ENCODE measurements at places on chromosomes 5 and 9.

DNA sequence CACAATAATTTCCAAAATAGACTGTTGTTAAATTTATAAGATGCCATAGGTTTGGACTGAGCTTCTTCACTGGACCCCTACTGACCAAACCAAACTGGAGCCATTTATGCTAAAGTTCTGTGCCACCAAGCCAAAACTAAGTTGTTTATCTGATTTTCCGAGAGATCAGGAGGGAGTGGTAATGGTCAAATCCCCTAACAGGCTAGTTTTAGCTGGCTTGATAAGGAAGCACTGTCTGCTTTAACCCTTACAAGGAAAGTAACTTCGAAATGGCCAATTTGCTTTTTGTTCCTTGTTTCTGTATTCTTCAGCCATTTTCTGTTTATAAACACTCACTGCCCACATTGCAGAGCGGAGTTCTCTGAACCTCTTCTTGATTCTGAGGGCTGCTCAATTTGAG lies 246.8 kb upstream of the TUT7 start:
- no peaks in the 10 kb centered on the region for H3K4me1 ChIP-seq
- no peaks in the 10 kb centered on the region for H3K36me3 ChIP-seq
- H3K27ac ChIP-seq: no peak overlapping the region
- no peak overlapping the region for H3K4me3 ChIP-seq
- no peak for DNase-seq

DNA sequence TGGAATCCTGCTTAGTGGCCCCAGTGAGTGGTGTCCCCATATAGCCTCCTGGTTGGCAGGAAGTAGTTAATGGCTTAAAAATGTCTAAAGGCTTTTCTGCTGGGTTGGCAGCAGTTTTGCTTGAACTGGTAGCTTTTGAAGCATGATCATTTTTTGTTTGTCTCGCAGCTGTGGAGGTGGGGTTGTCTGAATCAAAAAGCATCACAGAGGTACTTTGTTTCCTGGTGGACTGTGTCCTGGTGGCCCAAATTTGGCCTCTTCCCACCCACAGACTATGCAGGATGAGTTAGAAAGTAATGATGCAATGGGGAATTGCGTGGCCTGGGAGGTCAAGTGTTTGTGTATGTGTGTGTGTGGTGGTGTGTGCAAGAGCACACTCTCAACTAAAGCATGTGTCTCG lies 322.7 kb downstream of the ARHGEF28 start:
- H3K36me3 ChIP-seq: no peaks in the 10 kb centered on the region
- H3K27me3 ChIP-seq: no peaks in the 10 kb centered on the region
- no peak overlapping the region for H3K27ac ChIP-seq
- no peaks in the 10 kb centered on the region for H3K4me1 ChIP-seq
- no peak for DNase-seq
- H3K4me3 ChIP-seq: no peak overlapping the region

DNA sequence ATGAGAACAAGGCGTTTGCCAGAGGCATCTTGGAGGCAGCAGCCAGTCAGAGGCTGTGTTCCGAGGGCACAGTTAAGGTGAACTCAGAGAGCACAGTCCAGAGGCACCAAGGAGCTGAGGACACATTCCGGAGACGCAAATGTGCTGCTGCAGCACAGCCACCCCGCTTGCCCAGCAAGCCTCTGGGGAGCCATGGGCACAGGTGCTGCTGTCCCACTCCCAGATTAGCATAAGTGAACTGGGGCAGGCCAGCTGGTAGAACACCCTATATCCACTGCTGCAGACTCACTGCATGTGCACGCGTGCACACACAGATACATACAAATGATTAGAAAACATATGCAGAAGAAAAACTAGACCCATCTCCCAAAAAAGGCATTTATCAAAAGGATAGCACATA lies 164.5 kb downstream of the EBF1 start:
- H3K4me1 ChIP-seq: no peaks in the 10 kb centered on the region
- no peak overlapping the region for H3K27ac ChIP-seq
- H3K27me3 ChIP-seq: no peaks in the 10 kb centered on the region
- no peak overlapping the region for H3K4me3 ChIP-seq

GRCh38 chr9:114272739-114273431 lies 50.0 kb upstream of the ORM1 start:
- peak; percentile 55 for DNase-seq
- H3K36me3 ChIP-seq: no peaks in the 10 kb centered on the region
- H3K27me3 ChIP-seq: no peaks in the 10 kb centered on the region
- H3K27ac ChIP-seq: no peak overlapping the region
- H3K4me1 ChIP-seq: no peaks in the 10 kb centered on the region

GRCh38 chr5:16975950-16976624 lies 40.0 kb upstream of the MYO10 start:
- DNase-seq: peak; percentile 5
- no peak overlapping the region for H3K27ac ChIP-seq
- no peaks in the 10 kb centered on the region for H3K36me3 ChIP-seq
- H3K27me3 ChIP-seq: no peaks in the 10 kb centered on the region
- H3K4me1 ChIP-seq: no peaks in the 10 kb centered on the region

- H3K4me1 ChIP-seq: no peaks in the 10 kb centered on the region
- peak; percentile 72 for DNase-seq
- no peaks in the 10 kb centered on the region for H3K27me3 ChIP-seq
- no peak overlapping the region for H3K27ac ChIP-seq
- no peaks in the 10 kb centered on the region for H3K36me3 ChIP-seq
Observed at GRCh38 chr9:123387686-123388085, 31.7 kb downstream of the CRB2 start.

DNA sequence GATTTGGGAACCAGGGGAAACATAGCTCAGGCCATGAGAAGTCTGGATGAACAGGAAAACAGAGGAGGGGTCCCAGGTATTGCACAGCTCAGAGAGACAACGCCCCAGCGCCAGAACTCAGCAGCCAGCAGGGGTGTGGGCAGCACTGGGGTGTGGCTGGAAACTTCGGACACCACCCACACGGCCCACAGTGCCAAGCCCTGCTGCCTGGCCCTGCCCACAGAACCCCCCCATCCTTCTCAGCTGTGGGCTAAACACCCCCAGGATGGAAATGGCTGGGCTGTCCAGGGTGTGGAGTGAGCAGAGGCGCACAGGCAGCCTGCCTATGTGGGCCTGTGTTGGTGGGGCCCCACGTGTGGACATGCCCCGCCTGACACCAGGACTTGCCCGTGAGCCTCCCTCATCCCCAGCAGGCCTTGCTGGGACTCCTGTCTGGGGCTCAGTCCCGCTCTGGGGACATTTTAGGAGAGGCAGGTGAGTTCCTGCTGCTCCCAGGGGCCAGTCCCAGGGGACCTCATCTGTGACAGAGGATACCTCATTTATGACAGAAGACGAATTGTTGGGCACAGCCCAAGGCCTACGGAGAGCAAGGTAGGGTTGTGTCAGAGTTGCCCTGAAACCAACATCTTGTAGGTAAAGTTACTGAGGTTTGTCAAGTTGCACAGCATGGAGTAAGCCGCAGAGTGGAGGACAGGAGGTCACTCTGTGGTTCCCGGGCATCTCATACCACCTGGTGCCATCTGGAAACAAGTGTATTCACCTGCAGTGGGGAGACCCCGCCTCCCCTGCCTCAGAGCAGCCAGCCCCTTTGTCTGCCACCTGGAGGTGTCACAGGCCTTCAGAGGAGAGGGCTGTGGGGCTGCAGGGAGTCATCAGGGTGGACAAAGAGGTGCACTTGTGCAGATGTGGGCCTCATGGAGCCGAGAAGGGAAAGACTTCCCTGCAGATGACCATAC lies 183.2 kb downstream of the AUH start:
- H3K4me1 ChIP-seq: peaks cover 30% of the 10 kb centered on the region
- no peak overlapping the region for H3K27ac ChIP-seq

DNA sequence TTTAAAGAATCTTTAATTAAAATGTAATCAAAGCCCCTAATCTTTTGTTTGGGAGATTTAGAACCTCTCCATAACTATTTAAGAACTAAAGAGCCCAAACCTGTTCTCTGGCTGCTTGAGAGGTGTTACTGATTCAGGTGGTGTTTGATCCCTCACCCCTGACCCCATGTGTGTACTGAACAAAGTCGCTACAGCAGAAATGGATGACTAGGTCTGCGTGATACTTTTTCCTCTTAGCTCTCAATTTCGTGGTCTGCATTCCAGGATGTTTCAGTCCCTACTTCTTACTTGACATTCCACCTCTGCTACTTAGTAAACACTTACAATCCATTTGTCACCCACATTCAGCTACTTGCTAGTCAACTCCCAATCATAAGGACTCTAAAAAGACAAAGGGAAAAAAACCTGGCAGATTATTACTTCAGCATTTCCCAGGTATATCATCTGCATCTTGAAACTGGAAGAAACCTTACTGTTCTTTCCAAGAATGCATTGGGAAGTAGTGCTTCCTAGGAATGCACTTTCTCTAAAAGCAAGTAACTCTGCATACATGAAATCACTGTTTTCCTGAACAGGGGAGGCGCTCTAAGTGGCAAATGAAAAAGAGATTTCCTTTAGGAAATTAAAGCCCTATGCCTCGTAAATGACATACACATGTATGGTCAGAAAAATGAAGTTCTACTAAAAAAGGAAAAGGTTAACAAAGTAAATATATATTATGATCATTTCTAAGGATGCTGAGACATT lies 1091.6 kb downstream of the PTPRD start:
- H3K4me1 ChIP-seq: no peaks in the 10 kb centered on the region
- no peaks in the 10 kb centered on the region for H3K36me3 ChIP-seq
- no peak overlapping the region for H3K4me3 ChIP-seq
- H3K27ac ChIP-seq: no peak overlapping the region
- no peak for DNase-seq
- H3K27me3 ChIP-seq: no peaks in the 10 kb centered on the region

- H3K27me3 ChIP-seq: no peaks in the 10 kb centered on the region
- no peak overlapping the region for H3K4me3 ChIP-seq
Observed at GRCh38 chr9:77156646-77157371, 20.5 kb upstream of the VPS13A start.

DNA sequence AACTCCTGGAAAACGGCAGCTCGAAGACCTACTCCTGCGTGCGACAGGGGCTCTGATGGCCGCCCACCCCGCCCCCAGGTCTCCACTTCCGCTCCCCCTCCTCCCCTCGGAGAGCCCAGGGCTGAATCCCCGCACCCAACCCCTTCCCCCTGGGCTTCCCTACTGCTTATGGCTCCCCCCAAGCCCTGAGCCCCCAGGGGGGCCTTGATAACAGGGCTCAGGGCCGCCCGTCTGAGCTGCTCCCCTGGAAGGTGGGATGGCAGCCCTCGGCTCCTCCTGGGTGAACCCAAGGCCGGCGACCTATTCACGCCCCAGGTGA lies 30.4 kb downstream of the GLT6D1 start:
- H3K36me3 ChIP-seq: no peaks in the 10 kb centered on the region
- H3K27me3 ChIP-seq: no peaks in the 10 kb centered on the region
- no peak overlapping the region for H3K4me3 ChIP-seq
- no peak for DNase-seq
- peaks cover 1% of the 10 kb centered on the region for H3K4me1 ChIP-seq

Measured in spleen (tissue), 13 donors.